ENCODE measurements at places on chromosomes 13 and 19.

GRCh38 chr19:23872282-23872919 is 42.3 kb upstream of the ZNF726 start:
- DNase-seq = no peak

GRCh38 chr13:84491952-84492351 is 609.7 kb upstream of the SLITRK1 start:
- no peak for DNase-seq

DNA sequence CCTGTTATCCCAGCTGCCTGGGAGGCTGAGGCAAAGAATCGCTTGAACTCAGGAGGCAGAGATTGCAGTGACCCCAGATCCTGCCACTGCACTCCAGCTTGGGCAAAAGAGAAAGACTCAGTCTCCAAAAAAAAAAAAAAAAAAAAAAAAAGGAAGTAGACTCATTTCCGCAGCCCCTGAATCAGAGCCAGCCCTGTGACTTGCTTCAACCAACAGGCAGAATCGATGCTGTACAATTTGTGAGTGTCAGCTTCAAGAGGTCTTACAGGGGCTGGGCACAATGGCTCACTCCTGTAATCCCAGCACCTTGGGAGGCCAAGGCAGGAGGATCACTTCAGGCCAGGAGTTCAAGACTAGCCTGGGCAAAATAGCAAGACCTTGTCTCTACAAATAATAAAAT is 12.8 kb downstream of the ANKRD27 start:
- DNase-seq = peak; percentile 69

- DNase-seq = no peak
These were observed 33.2 kb downstream of the RNASEH2B start for GRCh38 chr13:50942630-50943311.

- peak; percentile 56 for DNase-seq
These were observed 22.4 kb downstream of the ZNF571 start for GRCh38 chr19:37572203-37572602.

DNA sequence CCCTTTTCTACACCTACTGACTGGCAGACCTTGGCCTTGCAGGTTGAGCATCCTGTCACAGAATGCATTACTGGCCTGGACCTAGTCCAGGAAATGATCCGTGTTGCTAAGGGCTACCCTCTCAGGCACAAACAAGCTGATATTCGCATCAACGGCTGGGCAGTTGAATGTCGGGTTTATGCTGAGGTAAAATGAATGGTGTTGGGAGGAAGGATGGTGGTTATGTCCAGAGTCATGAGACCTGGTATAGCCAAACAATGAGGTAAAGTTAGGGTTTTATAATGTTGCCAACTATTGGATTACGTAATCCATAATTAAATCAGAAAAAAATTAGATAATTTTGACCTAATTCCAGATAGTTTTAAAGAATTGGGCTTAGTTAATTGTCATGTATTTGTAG is 212.5 kb downstream of the PCCA start:
- no peak for DNase-seq

- no peak for DNase-seq
These were observed 857 bp downstream of the IER2 start for GRCh38 chr19:13150931-13151604.

- DNase-seq = peak; percentile 81
These were observed at the start of gene FGF9 for GRCh38 chr13:21670883-21671619. Gene FGF9, plus strand, starts transcription at chr13:21671073. Its CDS starts 840 bp downstream, at chr13:21671913.

GRCh38 chr19:47313754-47314295 is 4.2 kb downstream of the C5AR1 start:
- peak; percentile 20 for DNase-seq

- DNase-seq = no peak
These were observed 17.5 kb downstream of the SYDE1 start for GRCh38 chr19:15124572-15125231.

- DNase-seq = no peak
These were observed 287.5 kb downstream of the ZNF536 start for GRCh38 chr19:30659638-30660037.

DNA sequence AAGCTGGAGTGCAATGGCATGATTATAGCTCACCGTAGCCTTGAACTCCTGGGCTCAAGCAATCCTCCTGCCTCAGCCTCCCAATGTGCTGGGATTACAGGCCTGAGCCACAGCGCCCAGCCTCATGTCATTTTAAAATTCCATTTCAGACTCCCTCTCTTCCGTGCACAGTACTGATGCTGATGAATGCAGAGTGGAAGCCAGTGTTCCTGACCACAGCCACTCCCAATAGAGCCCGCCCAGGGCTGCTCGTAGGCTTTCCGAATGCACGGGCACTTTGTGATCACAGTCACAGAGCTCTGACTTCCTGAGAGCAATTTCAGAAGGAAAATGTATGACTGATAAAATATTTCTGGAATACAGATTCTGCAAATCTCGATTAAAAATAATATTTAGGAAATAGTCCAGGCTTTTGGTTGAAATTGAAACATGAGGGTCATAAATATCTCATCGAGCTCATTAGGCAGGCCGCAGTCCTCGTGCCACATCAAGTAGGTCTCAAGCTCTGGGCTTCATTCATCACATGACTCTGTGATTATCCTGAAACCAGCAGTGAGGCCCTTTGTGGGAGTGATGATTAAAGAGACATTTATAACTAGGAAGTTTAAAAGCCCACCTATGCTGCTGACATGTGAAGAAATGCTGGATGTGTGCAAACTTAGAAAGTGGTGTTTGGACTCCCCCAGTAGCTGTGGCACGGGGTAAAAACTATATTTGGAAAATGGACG is 38.9 kb upstream of the AMER2 start:
- no peak for DNase-seq

- DNase-seq = peak; percentile 97
These were observed 423.4 kb downstream of the ITGBL1 start for GRCh38 chr13:101875717-101876393.

- DNase-seq = no peak
These were observed 38.7 kb downstream of the BRCA2 start for GRCh38 chr13:32354040-32354439.

DNA sequence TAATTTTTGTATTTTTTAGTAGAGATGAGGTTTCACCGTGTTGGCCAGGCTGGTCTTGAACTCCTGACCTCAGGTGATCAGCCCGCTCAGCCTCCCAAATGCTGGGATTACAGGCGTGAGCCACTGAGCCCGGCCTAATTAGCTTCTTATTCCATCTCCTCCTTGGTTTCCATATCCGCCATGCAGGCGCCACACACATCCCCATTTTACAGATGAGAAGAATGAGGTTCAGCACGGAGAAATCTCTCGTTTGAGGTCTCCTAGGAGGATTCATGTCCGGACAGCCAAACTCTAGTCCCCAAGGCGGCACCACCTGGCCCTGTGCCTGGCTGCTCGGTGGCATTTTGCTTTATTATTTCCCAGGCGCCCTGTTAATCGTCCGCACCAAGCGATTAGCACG is 46.2 kb upstream of the PTPRS start:
- DNase-seq = no peak

DNA sequence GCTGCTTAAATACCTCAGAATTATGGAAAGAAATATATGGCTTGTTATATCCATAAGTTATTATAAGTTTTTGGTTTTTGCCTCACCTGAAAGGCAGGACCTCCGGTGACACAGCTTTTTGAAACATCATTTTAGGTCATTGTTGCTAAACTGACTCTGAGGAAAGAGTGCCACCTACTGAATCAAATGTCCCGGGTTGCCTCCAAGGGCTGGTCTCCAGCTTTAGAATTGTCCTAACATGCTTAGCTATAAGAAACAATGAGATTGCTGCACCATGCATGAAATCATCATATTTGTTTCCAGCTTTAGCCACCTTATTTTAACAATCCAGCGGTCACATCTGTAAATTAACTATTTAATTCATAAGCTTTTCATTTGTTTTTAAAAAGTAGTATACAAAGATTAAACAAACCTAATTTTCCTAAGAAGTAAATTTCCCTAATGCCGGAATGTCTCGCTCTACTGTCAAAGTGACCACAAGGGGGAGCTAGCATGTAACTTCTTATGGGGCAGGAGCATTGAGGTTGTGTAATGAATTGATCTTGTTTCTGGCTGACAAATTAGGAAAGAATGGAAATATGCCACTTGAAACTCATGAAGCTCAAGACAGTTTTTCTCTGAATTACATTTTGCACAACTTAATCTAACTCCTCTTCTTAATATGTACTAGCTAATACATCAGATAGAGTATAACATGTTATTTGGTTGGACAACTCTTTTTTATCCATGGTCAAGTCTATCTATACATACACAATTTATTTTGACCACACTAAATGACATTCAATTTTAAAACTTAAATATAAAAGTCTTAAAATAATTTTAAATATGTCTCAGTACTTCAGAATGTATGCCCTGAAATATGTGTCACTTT is 6.7 kb upstream of the PCDH17 start:
- DNase-seq = peak; percentile 75

- peak; percentile 18 for DNase-seq
These were observed 246.6 kb downstream of the NHLRC3 start for GRCh38 chr13:39284801-39285388.

DNA sequence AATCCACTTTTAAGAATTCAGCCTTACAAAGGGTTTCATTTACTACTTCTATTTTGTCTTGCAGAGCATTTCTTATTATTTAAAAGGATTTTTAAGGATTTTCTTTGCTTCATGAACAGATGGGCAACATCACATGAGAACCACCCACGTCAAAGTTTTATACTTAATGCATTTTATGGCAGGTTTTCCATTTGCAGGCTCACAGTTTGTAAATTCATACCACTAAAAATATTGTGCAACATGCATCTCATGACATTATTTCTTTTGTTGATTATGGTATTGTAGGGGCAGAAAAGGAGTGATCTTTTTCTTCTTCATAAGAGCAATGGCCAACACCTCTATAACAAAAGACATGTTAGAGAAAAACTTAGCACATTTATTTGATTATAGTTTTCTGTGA is 554.0 kb upstream of the SPRY2 start:
- no peak for DNase-seq

GRCh38 chr13:109764045-109764444 is 22.3 kb downstream of the IRS2 start:
- no peak for DNase-seq

- peak; percentile 11 for DNase-seq
These were observed 407.7 kb downstream of the LMO7 start for GRCh38 chr13:76043874-76044273.

- peak; percentile 73 for DNase-seq
These were observed 12.2 kb downstream of the BRD4 start for GRCh38 chr19:15320116-15320515.

GRCh38 chr19:7900931-7901330 is 2.7 kb upstream of the MAP2K7 start:
- DNase-seq = no peak

DNA sequence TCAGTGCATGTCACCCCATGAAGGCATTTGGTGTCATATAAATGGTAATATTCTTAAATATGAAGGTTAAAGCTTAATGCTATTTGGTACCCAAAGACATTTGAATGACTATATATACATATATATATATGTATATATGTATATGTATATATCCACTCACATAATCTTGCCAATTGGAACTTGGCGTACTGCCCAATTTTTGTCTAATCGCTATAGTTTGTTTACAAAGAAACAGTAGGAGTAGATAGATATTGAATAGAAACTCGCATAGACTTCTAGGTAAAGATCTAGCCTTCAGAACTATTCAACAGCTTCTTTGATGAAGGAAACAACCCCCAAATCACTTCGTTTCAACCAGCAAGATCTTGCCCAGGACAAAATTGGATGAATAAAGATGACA is 24.1 kb downstream of the KLF5 start:
- no peak for DNase-seq

GRCh38 chr13:102466610-102467190 is 64.9 kb upstream of the FGF14 start:
- no peak for DNase-seq

DNA sequence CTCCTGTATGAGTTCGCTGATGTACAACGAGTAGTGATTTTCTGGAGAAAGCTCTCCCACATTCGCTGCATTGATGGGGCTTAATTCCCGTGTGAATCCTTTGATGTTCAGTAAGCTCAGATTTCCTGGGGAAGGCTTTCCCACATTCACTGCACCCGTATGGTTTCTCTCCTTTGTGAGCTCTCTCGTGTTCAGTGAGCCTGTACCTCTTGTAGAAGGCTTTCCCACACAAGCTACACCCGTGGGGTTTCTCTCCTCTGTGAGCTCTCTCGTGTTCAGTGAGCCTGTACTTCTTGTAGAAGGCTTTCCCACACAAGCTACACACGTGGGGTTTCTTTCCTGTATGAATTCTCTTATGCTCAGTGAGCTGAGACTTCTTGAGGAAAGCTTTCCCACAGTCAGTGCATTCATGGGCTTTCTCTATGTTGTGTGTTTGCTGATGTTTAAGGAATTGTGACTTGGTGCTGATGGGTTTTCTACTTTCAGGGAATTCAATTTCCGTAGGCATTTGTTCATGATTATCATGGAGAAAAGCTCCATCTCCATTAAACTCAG is 3.5 kb upstream of the ZNF577 start:
- no peak for DNase-seq

DNA sequence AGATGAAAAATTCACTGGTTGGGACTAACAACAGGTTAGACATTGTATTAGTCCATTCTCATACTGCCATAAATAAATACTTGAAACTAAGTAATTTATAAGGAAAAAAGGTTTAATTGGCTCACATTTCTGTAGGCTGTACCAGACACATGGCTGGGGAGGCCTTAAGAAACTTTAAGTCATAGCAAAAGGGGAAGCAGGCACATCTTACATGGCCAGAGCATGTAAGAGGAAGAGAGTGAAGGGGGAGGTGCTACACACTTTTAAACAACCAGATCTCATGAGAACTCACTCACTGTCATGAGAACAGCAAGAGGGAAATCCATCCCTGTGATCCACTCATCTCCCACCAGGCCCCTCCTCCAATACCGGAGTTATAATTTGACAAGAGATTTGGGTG is 125.9 kb downstream of the SUCLA2 start:
- no peak for DNase-seq

DNA sequence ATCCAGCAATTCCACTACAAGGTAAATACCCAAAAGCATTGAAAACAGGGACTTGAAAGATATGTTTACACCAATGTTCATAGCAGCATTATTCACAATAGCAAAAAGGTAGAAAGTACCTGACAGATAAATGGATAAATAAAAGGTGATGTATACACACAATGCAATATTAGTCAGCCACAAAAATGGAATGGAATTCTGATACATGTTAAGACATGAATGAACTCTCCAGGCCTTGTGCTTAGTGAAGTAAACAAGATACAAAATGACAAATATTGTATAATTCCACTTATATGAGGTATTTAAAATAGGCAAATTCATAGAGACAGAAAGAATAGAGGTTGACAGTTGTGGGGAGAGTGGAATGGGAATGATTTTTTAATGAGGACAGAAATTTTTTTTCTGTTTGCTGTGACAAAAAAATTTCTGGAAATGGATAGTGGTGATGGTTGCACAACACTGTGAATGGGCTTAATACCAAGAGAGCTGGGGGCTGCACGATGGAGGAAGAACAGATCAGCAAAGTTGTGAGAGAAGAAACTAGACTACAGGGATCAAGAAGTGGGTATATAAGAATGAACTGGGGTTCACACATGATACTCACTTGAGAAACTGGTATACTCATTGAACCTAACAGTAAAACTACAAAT is 137.2 kb downstream of the MZT1 start:
- no peak for DNase-seq

GRCh38 chr13:113654175-113654560 is 3.8 kb downstream of the ATP4B start:
- peak; percentile 14 for DNase-seq

Measured in choroid plexus epithelial cell (primary cell).